ENCODE measurements at places on chromosomes 6 and 20.

GRCh38 chr6:29489286-29489685 lies 1.5 kb upstream of the MAS1L start:
- DNase-seq = no peak

DNA sequence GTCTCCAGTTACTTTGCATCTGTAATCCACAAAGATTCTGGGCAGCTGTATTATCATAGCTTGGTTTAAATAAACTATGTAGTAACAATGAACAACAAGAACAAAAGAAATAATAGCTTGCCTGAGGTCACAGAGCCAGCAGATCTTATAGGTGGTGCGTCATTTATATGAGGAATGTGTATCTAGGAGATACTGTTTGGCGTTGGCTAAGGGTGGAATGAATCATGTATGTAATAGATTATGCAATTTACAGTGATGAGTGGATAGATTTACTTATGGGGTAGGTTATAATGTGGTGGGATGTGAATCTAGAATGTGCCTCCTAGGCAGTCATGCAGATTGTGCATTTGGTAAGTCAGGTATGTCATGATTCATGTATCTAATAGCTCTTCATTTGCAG lies 42.8 kb downstream of the HNF4A start:
- DNase-seq = no peak

GRCh38 chr6:6694368-6694780 lies 105.9 kb downstream of the LY86 start:
- no peak for DNase-seq

GRCh38 chr6:151417477-151417876 lies 26.1 kb upstream of the ZBTB2 start:
- DNase-seq = no peak

DNA sequence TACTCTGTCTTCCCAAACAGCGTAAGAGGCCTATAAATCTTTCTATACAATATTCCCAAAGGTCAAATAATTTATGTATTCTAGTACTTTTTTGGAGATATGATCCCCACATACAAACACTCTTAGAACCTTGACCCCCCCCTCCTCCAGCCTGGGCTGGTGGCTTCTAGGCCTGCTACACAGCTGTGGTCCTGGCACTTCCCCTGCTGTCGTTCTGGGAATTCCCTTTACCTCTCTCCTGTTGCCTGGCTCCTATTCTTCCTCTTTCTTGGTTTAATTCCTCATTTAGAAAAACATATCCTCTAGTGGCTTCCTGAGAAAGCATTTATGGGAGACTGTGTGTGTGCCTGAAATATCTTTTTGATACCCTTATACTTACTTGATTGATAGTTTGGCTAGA lies 4.1 kb upstream of the TXLNB start:
- no peak for DNase-seq

GRCh38 chr20:20139403-20139802 lies 87.1 kb downstream of the CFAP61 start:
- DNase-seq = no peak

DNA sequence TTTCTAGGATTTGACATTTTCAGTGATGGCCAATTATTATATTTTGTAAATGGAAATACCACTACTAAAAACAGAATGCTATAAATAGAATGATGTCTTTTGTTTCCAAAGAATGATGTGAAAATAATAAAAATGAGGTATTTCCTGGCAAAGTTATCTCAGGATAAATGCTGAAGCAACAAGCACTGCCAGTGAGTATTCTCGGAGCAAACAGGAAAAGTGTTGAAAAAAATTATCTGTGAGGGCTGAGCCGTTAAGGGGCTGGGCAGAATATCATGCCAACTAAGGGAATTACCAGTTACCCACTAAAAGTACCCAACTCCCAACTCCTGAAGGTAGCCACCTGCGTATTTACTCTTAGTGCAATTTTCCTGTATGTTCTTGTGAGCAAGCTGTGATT lies 23.6 kb upstream of the SCAF8 start:
- no peak for DNase-seq

DNA sequence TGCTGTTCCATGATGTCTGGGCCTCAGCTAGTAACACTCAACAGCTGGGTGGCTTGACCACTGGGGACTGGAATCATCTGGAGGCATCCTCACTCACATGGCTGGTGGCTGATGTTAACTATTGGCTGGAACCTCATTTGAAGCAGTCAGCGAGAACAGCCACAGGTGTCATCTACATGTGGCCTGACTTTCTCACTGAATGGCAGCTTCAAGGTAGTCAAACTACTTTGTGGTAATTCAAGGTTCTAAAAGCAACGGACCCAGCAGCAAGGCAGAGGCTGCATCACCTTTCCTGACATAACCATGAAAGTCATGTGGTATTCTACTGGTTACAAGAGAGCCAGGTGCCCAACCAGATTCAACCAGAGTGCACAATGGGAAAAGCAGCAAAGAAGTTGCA lies 115.9 kb upstream of the DST start:
- no peak for DNase-seq

DNA sequence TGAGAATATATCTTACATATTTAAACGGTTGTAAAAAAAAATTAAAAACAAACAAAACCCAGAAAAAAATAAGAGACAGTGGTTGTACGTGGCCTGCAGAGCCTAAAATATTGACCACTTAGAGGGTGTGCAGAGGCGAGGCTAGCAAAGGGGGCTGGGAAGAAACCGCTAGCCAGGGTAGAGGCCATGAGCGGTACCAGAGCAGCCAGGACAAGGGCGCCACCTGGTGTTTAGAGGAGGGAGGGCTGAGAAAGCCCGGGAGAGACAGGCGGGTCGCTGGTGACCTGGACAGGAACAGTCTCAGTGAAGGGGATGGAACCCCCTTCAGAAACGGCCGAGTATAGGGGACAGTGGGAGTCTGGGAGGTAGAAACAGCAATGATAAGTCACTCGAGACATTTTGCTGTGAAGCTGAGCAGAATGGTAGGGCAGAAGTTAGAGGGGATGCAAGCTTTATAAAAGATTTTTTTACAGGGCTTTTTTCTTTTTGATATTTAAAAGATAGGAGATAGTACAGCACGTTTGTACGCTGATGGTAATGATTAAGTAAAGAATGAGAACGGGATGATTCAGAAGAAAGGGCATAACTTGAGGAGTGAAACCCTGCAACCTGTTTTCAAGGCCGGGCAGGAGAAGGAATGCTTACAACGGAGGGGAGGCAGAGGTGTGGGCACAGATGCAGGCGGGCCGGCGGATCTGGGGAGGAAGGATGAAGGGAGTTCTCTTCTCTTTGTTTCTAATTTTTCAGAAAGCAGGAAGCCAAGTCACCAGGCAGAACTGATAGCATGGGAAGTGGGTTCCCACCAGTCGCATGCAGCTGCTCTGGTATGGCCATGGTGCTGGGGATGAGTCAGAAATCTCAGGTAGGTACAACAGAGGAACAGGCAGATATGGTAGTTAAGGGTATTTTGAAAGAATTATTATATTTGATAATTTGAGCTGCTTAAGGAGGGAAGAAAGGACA lies 76.2 kb downstream of the FAM229B start:
- DNase-seq = no peak

DNA sequence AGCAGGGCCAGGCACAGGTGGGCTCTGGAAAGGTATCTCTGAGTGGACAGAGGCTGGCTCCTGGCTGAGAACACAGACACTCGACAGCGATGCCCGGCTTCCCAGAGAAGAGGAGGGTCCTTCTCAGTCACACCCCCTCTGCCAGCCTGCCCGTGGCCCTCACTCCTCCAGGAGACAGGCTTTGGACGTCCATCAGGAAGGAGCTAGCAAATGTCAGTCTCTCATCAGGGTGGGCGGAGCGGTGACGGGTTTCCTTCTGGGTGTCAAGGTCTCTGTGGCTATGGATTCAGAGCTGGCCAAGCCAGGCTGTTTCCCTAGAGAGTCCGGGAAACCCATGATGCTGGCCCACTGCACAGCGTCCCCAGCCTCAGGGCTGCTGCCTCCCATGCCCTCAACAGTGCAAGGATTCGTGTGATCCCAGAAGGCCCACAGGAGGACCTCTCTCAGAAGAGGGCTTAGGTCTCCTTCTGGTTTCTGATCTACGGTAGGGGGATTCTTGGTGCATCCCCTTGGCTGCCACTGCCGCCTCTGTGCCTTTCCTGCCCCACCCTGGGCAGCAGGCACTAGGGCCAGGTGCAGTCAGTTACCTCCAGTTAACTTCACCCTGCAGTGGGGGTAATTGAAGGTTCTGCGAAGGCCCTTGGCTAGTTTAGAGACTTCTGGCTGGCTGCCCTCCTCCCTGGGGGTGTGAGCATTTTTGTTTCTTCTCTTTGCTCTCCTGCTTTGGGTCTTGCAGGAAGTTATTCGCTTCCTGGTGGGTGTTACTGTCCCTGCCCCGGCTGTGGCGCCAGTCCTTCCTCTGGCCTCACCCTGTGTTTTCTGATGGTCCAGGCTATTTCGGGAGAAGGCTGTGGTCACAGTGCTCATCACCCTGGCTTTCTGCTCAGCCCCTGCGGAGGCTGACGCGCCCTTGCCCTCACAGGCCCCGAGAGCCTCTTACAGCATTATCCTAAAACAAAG lies 80.2 kb downstream of the CDH4 start:
- DNase-seq = no peak

DNA sequence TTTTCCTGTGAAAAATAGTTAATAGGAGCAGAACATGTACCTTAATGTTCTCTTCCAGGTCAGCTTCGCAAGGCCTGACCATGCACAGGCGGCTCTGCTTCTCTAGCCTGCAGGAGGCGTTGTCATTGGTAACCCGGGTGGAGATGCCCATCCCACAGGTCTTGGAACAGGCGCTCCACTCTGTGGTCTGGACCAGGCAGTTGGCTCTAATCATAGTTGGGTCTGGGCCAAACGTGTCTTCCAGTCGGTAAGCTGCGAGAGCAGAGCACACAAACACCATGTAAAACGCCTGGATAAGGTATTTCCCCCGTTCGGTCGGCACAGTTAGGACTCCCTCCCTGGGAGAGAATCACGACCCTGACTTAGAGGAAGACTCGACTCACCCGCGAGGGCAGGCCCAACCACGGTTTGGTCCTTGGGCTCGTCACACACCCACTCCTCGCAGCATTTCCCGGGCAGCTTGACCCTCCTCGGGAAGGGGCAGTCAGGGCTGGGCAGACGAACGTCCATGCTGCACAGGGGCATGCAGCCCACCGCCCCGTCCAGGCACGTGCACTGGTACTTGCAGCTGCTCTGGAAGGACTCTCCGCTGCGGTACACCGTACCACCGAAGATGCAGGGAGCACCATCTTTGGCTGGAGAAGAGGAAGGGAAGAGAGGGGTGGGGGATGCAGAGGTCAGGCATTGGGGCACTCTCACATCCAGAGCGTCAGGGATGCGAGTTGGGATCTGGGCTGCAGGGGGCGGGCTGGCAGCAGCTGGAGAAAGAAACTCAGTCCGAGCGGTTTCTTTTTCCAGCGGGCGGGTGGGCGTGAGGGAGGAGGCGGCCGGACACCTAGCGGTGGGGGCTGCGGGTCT lies 1.0 kb downstream of the CCN2 start:
- peak; percentile 83 for DNase-seq

DNA sequence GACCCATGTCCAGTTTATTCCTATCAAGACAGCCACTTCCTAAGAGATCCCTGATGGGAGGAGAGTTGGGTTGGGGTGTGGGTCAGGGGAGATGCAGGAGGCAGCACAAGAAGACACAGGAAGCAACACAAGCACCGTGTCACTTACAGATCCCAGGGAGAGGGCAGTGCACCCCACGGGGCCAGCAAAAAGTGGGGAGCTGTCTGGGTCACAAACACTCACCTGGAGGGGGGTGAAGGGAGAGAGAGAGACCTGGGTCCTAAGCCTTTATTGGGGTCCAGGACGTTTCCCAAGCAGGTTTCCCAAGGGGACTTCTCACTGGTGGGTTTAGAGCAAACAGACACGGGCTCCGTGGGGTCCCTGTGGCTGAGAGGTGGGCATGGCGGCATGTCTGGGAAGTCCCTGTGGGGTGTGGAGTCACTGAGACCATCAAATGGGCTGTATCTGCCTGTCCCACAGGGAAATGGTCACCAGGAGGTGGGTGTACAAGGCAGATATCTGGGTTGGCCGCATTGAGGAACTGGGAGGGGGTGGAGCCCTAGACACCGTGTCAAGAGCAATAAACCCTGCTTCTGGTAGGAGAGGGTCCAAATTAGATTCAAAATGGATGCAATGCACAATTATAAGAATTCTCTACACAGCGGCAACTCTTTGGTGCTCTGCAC lies 1.6 kb upstream of the CD93 start:
- DNase-seq = no peak

DNA sequence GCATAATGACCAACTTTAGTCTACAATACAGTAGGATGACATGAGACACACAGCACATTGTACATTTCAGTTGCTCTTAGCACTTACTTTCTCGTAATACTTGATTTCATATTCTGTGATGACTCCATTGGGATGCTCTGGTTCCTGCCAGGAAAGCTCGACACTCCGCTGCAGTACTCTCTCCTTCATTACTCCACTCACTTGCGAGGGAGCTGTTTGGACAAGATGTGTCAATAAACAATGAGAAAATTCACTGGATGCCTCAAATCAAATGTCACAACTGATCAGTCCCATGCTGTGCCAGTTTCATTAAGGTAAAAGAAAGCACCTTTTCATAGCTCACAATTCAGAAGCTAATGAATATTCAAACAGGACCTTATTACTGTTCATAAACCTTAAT lies 147.1 kb downstream of the EPHA7 start:
- DNase-seq = no peak

DNA sequence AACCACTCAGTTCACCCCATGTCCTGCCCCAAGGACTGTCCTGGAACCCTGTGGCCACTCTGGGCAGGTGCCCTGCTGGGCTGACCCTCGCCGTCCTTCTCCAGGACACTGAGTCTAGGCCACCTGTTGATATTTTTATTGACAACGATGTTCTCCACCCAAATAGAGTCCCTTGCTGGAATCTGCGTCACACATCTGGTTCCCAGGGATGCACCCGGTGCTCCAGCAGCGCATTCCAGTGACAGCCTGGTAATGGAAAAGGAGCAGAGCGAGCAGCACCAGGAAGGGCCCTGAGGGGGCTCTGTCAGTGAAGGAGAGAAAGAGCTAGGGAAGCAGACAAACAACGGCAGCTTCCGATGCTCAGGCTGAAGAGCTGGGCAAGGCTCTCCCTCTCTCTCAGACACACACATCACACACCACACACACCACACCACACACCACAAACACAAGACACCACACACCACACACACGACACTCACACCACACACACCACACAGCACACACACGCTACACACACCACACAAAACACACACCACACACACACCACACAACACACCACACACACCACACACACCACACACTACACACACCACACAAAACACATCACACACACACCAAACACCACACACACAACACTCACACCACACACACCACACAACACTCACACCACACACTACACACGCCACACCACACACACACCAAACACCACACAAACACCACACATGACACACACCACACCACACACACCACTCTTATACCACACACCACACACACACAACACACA lies 117.9 kb upstream of the THBS2 start:
- DNase-seq = no peak

DNA sequence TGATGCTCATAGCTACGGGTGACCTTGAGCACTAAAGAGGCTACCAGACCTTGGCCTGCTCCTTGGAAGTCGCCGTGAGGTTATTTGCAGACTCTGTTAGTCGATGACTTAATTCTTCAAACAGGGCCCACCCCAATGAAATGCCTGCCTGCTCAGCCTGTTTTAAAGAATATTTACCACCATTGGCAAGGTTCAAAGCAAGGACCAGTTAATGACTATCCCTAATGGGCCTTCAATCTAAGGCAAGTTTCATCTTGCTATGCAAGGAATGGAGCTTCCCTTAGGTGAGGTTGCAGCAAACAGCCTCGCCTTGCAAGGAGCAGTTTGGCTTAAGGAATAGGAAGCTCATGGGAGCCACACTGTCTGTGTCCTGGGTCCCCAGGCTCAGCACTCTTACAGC lies 22.9 kb upstream of the SPO11 start:
- no peak for DNase-seq
